NCI-H2171 treated with DMSO at 0.1 percent for 48 hours (cell line): ENCODE measurements at places on chromosomes 3 and 15.

DNA sequence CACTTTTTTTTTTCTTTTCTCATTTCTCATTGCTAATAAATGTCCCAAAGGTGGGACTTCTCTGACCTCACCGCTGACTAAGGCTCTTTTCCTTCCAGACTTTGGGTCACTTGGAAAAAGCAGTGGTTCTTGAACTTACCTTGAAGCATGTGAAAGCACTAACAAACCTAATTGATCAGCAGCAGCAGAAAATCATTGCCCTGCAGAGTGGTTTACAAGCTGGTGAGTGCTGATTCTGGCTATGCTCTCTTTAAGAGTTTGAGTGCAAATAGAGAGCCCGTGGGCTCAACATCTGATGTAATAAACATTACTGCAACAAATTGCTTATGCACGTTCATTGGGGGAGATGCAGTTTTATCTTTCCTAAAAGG lies 2.0 kb downstream of the BHLHE40 start:
- DNase-seq: no peak

- no peak for DNase-seq
These were observed 28.5 kb downstream of the MINDY4B start for GRCh38 chr3:150876611-150877265.

DNA sequence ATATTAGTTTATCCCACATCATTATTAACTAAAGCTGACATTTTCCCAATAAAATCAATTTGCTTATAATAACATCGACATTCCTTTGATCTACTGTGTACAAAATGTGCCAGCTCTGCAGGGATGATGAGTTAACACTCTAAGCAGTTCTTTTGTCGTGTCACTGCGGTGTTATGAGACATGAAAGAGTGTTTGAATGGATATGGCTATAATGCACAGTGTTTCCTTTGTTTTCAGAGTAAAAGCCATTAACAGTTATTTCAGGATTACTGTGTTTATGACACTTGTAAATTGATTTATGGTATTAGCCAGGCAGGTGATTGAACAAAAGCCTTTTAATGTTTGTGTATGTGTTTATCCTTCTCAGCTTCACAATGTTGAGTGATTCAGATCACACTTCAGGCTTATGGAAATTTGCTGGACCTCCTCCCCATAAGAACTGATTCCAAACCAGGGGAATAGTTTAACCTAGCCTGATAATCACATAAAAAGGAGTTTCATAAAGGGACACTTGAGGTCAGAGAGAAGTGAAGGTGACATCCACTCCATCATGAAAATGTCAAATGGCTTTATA lies 115.7 kb downstream of the CHL1 start:
- DNase-seq: no peak

- DNase-seq: no peak
These were observed 197.3 kb downstream of the OPA1 start for GRCh38 chr3:193790086-193790990.

DNA sequence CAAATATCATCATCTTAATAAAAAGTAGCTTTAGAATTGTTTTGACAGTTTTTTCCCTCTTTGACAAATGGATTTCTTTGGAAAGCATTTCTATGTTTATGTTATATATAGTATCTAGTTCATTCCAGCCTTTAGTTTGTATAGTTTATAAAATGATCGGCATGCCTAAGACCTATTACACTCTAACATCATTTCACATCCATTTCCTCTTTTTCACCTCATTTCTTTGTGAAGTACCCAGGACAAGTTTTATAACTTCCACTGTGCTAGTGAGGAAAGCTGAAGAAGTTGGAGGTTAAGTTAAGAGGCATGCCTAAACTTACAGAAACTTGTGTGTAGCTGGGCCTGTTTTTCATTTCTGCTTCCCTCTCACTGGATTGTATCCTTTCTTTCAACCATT lies 178.4 kb downstream of the TP63 start:
- DNase-seq: no peak

GRCh38 chr15:31131853-31132375 lies 30.4 kb upstream of the TRPM1 start:
- DNase-seq: no peak

DNA sequence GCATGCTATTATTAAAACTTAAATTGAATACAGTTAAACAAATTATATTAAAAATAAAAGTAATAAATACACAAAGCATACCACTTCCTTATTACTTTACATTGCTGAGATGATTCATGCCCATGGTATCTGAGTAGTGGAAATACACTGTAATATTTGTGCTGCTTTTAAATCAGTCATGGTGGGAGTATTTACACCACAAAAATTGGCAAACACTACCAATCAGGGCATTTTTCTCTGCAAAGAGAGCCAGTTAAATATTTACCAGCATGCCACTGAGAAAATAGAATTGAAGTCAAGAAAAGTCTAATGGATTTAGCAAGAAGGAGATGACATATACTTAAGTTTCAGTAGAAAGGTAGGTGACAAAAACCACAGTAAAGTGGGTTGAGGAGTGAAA lies 19.6 kb downstream of the PPARG start:
- DNase-seq: no peak

DNA sequence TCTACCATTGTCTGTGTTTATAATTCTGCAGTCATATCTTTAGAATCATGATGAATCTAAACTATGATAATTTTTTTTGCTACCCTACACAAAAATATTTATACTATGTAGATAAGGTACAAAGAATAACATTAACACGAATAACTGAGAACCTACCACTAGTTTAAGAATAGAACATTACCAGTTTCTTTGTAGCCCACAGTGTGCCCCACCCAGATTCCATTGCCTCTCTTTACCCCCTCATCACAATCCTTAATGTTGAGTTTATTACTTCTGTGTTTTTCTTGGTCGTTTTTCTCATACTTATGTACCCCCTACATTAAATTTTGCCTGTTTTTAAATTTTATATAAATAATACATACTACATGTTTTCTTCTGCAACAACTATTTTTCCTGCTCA lies 140.5 kb downstream of the BBX start:
- DNase-seq: no peak

DNA sequence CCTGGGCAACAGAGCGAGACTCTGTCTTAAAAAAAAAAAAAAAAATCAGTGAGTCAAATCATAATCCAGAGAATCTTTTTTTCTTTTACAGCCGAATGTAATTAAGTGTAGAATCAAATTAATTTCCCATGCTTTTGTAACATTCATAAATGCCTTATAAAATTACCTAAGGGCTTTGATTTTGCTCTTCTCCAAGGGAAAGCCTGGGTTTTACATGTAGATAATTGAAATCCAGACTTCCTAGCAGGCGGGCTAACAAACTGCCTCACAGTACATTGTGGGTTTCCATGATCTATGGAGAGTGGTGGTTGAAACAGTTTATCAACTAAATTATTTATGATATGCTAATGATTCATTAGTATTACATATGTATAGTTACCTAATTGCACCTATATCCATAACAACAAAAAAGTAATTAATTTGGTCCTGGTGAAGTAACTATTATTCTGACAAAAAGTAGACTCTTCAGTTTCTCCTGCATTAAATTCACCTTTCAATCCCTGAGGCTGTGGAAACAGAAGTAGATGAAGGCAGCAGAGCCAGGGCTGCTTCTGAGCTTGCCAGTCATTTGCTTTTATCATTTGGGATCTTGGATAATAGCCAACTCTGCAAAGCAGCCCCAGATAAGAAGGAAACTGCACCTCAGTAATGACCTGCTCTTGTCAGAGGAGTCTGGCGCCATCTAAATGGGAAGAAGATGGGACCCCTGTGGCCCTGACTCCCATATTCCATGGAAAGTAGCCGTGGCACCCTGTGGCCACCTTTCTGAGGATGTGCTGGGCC lies 9.5 kb downstream of the CCR9 start:
- peak; percentile 9 for DNase-seq

GRCh38 chr15:46251903-46252302 lies 617.1 kb downstream of the SQOR start:
- peak; percentile 87 for DNase-seq
